ENCODE measurements at places on chromosomes 3 and 15. TPM values are rescaled to one million over a fixed set of nuclear protein-coding genes. Genes with fewer than 3 reads are reported as not detected.

Gene ANKRD63
- not detected for total RNA-seq

Gene NOX5
- total RNA-seq, result 0.15 TPM

Gene SLC27A2
- total RNA-seq, result not detected

Gene SLC9C1
- 0.73 TPM for total RNA-seq

Gene GPR62
- total RNA-seq, result not detected

Gene TP63
- total RNA-seq, result under 0.01 TPM

Gene GXYLT2
- total RNA-seq, result 43.3 TPM

All from melanocyte of skin (primary cell).